Activated CD4-positive, alpha-beta T cell treated with anti-CD3 and anti-CD28 coated beads for 4 hours (primary cell): ENCODE measurements at places on chromosomes 7 and 10.

DNA sequence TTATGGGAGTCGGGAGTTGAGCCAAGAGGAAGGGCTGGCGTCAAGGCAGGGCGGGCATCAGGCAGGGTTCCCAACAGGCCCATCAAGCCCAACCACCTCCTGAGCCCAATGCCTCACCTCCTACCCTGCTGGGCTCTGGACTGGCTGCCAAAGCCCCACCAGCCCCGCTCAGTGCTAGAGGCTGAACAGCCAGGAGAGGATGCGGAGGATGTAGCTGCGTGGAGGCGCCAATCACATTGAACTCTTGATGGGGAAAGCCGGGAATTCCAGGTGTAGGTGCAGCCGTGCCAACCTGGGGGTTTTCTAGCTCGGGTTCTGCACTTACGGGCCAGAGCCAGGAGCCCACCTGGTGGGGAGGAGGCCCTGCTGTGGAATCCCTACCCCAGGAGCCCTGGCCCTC, 12.9 kb downstream of the ATP5MF start:
- DNase-seq, result no peak

DNA sequence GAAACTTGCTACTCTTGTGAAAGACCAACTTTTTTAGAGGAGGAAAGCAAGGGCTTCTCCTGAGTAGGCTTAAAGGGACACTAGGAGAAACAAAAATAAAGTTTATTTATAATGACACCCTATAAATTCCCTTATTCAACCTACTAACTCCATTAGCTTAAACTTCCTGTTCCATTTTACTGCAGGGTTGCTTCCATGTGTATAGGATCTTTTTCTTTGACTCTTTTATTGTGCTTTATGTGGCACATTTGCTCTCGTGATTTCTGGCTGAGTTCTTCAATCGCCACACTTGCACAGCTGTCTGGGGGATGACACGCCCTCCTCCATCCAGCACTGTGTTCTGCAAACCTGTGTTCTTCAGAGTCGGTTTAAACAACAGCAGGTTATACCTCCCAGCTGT, 225.7 kb upstream of the NPVF start:
- no peak for DNase-seq

DNA sequence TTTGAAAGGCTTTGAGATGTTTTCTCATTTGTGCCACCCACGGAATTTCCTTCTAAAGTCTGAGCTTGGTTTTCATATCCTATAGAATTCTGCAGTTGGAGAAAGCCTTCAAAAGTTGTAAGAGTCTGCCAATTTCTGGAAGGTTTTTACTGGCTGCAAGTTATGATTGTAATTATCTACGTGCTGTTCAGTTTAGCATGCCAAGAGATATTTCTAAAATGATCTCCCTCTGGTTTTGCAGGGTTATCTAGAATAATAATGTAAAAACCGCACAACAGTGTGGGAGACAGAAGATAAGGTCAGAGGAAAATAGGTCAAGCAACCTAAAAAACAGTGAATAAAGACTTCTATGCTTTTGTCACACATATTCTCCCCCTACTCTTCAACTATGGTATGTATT, 69.3 kb downstream of the MTERF1 start:
- no peak for DNase-seq

GRCh38 chr7:149150981-149151380, 3.7 kb downstream of the ZNF398 start:
- DNase-seq, result no peak

GRCh38 chr10:133401500-133401899, 7.5 kb downstream of the MTG1 start:
- no peak for DNase-seq

DNA sequence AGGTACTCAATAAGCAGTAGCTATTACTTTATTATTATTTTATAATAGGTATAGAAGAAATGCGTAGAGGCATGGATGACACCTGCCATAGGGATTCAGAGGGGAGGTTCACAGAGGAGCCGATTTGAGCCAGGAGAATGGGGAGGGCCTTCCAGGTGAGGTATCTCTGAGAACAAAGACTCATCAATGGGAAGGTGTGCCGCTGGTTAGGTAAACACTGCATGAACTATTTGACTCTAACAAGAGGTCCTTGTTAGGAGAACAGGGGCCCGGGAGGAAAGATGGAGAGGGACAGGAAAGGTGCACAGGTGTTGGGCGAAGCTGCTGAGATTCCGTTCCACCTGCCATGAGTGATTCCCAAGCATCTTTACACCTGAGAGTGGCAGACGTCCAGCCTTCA, 41.8 kb upstream of the TMEM273 start:
- no peak for DNase-seq

DNA sequence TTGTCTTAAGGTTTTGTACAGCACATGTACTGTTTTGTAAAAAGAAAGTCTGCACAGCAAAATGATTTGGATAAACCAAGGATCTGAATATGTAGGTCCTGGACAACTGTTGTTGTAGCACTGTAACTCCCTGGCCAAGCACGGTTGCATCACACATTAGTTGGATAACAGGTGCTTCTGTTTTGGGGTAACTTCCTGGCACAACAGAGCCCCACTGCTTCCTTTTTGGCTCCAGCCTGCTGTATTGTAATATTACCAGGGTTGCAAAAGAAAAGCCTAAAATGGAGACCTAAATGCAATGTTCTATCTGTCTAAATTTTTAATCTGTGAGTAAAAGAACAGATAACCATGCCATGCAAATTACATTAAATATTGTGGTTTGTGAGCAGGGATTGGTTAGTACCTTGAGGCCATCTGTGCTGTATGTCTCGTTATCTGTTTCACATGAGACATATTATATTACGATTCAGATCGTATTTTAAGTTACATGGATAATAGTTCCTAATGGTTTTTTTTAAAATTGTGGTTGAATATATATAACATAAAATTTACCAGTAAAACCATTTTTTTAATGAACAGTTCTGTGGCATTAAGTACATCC, 27.5 kb upstream of the WAC start:
- no peak for DNase-seq

- no peak for DNase-seq
These were observed 1.1 kb upstream of the MACC1 start for GRCh38 chr7:20218279-20218678.

DNA sequence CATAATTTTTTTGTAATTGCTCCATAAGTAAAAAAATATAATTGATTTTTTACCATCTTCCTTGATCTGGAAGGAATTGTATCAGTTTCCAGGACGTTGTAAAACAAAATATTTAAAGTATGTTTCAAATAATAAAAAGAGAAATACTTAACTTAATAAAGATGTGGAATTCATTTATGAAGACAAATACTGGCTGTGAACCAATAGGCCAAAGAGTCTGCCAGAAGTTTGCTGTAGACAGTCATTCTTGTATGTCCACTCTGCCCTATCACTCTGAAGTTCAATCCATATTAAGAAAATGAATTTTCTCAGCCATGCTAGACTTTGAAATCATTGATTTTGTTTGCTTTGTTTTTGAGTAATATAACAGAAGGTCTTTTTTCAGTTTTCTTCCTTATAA, 256.4 kb downstream of the TRIL start:
- DNase-seq, result no peak

GRCh38 chr7:2214636-2215035, 18.1 kb downstream of the MAD1L1 start:
- DNase-seq, result no peak

DNA sequence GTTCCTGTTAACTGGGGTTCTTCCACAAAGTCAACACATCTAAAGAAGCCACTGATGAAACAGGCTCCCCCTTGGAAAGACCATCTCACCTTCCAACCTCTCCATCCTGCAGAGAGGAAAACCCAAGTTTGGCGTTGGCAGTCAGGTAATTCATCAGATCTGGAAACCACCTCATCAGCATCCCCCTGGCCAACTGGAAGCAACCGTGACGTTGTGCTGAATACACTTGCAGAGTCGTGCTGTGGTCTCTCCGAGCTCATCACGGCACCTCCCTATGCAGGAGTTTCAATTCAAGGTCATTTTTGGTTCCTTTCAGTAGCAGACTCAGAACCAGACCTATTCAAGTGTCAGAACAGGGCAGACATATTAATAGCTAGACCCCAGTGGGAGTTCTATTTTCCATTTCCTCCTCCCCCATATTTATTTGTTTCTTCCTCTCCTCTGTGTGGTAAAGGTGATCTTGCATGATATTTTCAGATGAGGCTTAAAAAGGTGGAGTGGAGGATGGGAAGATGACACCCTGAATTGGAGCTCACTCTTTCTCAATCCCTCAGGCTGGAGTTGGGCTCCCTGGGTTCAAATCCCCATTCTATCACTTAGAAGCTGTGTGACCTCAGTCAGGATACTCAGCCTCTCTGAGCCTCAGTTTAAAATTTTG, 149.1 kb upstream of the ADO start:
- DNase-seq, result no peak

DNA sequence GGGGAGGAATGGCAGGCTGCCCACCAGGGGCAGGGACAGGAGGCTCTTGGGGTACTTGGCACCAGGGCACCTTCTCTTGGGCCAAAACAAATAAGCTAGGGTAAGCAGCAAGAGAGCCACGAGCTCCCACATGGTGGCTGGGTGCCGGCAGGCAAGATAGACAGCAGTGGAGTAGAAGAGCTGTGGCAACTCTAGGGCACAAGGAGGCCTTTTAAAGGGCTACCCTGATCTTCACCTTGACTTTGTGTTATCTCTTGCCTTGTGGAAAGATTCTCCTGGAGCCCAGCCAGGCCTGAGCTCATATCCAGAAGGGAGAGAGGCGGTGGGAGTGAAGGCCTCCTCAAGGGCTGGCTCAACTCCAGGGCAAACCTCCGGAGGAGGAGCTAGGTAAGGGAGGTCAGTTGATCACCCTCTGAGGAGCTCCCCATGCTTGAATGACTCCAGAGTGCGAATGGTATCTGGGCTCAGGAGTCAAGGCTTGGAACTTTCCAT, at the start of gene CYP17A1:
TSS of gene CYP17A1 (minus strand) at position 184 of the 492 bp plus-strand sequence. CDS start at position 132, 52 bp downstream.
- no peak for DNase-seq

DNA sequence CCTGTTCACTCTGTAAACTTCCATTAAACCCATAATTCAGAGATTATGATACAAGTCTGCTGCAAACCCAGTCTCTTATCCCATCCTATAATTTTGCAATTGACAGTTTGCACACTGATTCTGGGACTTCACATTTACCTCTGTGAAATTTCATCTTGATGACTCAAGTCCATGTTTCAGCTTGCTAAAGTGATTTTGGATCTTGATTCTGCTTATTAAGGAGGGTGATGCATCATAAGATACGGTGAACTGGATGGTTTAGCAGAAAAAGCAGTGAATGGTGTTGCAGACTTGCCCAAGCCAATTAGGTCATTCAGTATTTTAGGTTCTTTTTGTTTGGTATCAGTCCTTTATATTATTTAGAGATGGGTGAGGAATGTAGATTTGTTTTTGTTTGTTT, 125.5 kb upstream of the PODXL start:
- DNase-seq, result no peak

DNA sequence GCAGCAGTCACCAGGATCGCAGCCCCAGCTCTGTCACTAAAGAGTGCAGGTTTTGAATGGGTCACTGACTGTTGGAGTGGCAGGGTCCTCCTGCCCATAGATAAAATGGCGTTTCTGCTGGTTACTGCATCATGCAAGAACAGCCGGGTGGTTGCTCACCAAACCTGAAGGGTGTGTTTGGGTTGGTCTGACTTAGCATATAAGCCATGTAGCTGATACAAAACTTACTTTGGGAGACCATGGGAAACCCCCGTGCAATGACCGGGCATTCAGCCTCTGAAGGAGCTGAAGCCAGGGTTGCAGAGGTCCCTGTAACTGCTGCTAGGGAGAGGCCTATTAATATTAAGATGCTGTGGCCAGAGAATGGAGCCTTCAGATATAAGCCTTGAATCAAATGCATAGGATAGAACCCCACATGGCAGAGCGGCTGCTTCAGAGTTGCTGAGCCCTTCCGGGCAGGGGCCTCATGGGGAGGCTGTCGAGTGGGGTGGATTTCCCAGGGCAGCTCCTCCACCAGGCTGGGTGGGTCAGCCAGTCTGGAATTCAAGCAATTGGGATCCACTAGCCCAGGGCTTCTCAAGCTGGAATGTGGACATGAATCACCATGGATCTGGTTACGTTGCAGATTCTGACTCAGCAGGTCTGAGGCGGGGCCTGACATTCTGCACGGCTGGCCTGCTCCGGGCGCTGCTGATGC, 70.9 kb upstream of the CTBP2 start:
- no peak for DNase-seq

DNA sequence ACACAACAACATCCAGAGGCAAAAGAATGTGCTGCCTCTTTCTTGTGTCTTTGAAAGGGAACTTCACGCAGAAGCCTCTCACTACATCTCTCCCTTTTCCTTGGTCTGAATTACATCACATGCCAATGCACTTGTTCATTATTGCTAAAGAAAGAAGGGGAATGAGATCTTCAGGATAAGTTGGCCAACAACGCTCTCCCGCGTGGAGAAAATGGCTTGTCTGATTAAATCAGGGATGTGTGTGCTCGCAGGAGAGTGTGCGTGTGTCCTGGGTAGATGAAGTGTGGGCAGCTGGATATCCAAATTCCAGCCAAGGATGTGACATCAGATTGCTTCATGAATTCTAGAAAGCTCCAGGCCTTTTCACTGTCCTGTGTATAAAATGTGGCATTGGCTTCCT, 541.6 kb upstream of the FZD8 start:
- DNase-seq, result no peak

DNA sequence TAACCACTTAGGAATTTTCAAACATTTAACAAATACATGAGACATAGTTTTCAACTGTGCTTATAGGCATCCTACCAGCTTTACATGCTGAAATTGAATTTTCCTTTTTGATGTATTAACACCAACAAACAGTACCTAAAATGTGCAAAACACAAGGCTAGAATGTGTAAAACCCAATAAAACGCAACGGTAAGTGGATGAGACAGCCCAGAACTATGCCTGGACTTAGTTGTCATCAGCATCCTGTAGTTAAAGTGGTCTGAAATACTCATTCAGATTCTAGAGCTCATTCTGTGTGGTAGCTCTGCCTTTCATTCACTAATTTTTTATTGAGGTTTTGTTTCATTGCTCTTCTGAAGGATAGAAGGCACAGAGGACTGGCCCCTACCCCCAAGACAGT, 137.1 kb downstream of the BMPER start:
- no peak for DNase-seq

DNA sequence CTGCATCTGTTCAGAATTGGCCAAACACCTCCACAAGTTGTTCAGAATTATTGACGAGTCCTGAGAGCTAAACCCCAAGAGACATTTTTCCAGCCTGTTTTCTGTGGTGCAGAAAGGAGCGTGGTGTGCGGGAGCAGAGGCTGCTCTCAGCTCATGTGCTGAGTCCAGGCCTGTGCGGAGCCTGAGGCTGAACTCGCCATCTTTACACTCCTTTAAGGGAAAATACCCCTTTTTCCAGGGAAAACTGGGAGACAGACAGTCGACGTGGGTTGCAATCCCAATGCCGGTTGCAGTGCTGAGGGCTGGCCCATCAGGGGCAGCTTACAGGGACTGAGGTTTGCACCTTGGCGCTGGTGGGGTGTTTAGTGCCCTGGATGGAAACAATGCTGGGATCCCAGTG, 112.2 kb downstream of the ADARB2 start:
- DNase-seq, result no peak

GRCh38 chr10:105644091-105644490, 1003.0 kb downstream of the SORCS3 start:
- no peak for DNase-seq
